Neural progenitor cell (in vitro differentiated cells): ENCODE measurements at places on chromosomes 11 and 22.

- DNase-seq: no peak
Measured at GRCh38 chr11:65266210-65266609, 4.4 kb downstream of the POLA2 start.

GRCh38 chr11:78228467-78228866 is 39.7 kb downstream of the USP35 start:
- DNase-seq: peak; percentile 69

- DNase-seq: no peak
Measured at GRCh38 chr11:32963721-32964120, 52.0 kb upstream of the DEPDC7 start.

GRCh38 chr11:118652681-118653181 is 26.7 kb downstream of the TREH start:
- DNase-seq: no peak

DNA sequence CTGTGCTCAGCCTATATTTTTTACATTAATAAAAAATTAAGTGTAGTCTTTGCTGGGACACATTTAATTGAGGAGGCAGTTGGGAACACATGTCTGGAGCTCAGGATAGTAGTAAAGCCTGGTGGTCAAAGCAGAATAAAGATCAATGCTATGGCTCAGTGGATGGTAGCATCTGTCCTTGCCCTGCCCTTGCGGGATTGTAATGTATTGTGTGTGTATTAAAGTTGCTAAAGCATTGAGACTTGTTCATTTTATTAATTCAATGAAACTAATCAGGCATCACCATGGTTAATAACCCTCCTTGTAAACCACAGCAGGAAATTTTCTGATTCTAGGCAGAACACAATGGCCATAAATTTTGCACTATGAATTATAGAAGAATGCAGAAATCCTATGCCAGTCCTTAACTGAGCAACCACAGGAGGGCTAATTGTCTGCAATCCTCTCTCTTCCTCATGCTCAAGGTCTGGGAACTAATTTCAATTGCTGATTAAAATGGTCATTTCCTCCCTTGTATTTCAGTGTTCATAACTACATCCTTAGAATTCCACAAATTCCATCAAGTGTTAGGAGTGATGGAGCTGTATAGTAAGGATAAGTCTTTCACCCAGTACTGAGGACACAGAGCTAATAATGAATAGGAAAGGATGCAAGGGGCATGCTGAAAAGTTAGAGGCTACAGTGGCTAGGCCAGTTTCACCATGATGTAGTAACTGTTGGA is 403.2 kb upstream of the DDI1 start:
- DNase-seq: no peak

- no peak for DNase-seq
Measured at GRCh38 chr11:27931770-27932169, 176.2 kb downstream of the KIF18A start.

- peak; percentile 97 for DNase-seq
Measured at GRCh38 chr22:43812149-43812842, at the start of gene EFCAB6. Gene EFCAB6, minus strand, starts transcription at chr22:43812305. Its CDS starts 29,987 bp downstream, at chr22:43782318.

DNA sequence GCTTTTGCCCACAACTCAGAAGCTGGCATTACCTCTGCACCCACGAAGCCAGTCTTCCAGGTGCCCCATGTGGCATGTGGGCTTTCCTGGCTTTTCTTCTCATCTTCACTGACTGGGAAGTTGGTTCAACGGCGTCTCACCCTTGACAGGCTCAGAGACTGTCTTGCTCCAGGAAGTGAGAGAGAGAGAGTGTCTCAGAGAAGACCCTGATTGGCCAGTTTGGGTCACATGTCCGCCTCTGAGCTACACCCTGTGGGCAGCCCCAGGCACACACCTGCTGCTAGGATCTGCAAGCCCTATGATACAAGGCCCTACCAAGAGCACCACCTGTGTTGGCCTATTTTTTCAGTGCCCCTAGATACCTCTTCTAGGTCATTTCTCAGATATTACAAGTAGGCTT is 39.0 kb downstream of the RTL6 start:
- DNase-seq: no peak

DNA sequence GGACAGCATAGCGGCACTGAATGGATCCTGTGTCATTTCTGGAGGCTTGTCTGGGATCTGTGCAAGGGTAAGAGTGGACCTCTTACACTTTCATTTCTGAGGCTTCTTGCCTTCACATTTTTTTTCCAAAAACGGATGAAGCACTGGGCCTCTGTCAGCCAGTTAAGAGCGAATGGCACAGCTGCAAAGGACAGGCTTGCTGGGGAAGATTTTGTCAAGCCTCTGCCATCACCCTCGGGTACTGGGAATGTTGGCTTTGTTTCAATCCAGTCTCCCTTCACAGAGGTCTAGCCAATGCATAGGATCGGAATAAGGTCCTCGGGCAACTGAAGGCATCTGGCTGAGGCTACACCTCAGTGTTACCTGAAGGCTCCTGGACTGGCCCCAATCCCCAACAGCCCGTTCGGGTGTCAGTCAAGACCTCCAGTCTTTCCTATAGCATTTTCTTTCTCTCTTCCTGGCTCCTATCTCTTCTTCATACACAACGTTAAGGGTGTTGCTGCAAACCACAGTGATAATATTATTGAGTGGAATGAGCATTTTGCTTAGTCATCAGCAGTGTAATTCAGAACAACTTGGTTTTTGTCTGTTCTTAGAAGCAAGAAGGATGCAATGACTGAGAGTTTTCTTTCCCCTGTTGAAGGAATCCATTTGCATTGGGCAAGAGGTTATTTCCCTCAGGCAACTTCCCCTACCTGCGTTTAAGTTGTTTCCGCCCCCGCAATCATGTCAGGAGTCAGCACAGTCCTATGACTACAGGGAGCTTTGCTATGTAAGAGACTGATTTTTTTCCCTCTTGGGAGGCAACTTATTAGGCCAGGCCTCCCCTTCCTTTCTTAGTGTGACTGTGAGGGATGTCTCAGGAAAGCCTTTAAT is 22.8 kb downstream of the NPAT start:
- DNase-seq: no peak

- DNase-seq: peak; percentile 54
Measured at GRCh38 chr11:109422870-109423465, 978 bp downstream of the C11orf87 start.

GRCh38 chr11:35619855-35620640 is 1.8 kb downstream of the FJX1 start:
- peak; percentile 87 for DNase-seq

DNA sequence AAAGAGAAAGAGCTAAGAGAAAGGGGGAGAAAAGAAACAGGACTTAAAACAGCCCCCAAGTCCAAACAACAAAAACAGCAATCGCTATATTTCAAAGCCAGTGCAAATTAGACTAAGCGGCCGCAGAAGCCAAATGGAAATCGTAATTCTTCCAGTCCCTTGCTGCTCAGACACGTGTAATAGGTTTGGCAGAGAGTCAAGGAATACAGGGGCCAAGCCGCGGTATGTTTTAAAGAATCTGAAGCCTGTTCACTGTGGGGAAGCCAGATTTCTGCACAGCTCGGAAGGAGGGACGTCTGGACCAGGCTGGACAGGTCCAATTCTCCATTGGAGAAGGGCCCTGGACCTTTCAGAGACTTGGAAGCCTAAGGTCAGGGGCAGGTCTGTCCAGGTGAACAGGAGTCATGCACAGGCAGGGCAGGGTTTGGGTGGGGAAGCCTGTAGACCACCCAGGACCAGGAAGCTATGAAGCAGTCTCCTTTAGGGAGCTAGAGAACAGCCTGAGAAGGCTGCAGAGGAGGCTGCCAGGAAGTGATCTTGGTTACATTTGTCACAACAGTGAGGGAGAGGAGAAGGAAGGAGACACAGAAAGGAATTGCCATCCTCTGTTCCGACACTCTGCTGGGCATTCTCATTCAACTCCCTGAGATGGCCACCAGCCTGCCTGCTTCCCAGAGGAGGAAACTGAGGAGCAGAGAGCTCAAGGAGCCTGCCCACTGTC is 265.5 kb upstream of the ISX start:
- DNase-seq: no peak

DNA sequence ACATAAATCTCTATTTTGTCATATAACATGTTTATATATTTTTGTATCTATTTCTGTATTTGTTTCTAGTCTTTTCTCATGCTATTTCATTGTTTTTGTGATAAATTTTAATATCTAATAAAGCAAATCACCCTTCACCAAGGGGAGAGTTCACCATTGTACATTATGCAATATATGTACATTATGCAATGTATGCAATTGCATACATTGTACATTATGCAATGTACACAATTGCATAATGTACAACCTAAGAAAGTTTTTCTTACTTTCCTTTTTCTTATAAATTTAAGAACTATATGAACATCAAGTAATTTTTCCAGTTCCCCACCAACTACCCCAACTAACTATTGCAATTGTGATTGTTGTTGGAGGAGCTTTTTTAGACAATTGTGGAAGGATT is 44.1 kb upstream of the GLYATL2 start:
- DNase-seq: no peak

DNA sequence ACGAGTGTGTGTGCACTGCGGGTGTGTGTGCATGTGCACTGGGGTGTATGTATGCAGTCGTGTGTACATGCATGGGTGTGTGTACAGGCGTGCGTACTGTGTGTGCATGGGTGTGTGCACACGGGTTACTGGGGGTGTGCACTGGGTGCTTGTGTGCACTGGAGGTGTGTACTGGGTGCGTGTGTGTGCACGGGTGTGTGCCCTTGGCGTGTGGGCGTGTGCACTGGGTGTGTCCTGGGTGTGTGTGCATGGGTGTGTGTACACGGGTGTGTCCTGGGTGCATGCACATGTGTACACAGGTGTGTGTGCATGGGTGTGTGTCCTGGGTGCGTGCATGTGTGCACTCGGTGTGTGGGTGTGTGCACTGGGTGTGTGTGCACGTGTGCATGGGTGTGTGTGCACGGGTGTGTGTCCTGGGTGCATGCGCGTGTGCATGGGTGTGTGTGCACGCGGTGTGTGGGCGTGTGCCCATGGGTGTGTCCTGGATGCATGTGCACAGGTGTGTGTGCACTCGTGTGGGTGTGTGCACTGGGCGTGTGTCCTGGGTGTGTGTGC is 39.1 kb downstream of the BRSK2 start:
- DNase-seq: no peak

DNA sequence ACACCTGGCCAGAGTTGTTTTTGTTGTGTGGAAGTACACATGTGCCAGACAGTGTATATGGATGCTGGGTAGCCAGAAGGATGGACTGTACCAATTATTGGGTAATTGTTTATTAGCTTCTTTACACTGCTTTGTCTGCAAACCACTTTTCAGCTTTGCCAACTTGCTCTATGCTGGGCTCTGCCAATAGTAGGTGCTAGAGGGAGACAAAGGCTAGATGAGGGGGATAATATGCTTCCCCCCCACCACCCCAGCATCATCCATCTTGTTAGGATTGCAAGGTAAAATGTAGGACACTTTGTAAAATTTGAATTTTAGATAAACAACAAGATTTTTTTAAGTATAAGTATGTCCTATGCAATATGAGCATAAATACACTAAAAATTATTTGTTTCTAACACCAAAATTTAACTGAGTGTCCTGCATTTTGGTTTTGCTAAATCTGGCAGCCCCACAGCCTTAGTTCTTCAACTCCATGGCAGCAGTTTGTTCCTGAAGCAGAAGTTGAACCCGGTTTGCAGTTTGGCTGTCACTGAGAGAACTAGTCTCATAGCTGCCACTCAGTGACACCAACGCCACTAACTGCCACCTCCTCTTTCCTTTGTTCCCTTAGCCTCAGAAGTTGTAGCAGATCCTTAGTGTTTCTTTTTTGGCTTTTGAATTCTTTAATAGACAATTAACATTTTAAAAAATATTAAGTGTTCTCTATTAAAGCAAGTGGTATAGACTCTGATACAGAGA is 78.8 kb downstream of the CCDC81 start:
- no peak for DNase-seq

DNA sequence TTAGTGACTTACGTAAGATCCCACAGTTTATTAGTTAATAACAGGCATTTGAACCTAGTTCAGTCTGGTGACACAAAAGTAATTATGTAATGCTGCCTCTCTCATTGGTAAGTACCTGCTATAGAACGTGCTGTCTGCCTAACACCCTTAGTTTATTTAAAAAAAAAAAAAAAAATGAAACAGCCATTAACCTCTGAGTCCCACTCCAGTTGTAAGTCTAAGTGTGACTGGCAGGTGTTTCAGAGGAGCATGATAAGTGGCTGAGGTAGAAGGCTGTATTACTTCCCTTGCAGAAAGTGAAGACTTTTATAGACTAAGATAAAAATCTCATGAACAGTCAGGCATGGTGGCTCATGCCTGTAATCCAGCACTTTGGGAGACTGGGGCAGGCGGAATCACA is 140.5 kb downstream of the TRIM44 start:
- DNase-seq: no peak

- DNase-seq: peak; percentile 34
Measured at GRCh38 chr11:130315354-130315970, 745 bp upstream of the ZBTB44 start.

DNA sequence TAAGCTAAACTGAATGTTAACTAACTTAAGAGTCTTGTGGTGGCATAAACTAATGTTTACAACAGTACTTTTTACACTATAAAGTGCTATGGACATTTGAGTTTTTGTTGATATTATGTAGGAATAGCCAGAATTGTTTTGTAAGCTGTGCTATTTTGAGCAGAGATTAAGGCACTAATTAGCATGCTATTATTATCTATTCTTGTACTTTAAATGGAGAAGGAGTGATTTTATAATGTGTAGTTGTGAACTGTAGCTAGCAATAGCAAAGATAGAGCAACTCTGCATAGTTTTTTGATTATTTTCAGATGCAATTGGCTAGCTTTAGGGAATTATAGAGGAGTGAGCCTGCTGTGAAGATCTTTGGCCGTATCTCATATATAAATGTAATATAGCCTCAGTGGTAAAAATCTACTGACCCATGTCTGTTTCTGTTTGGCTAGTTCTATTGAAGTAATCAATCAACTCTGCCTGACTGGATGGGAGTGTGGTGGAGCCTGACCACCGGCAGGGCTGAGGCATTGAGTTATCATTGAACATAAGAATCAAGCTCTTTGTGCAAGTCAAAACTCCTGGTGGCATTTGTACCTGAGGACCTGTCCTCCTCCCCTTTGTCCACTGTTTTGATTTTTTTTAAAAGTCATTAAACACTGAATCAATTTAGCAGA is 34.3 kb downstream of the NCAM1 start:
- DNase-seq: peak; percentile 18

GRCh38 chr11:2205981-2206690 is 34.5 kb upstream of the TH start:
- DNase-seq: no peak

GRCh38 chr22:27879923-27880322 is 39.1 kb downstream of the PITPNB start:
- peak; percentile 69 for DNase-seq
